GM12891 (cell line): ENCODE measurements at places on chromosomes 12 and 14.

DNA sequence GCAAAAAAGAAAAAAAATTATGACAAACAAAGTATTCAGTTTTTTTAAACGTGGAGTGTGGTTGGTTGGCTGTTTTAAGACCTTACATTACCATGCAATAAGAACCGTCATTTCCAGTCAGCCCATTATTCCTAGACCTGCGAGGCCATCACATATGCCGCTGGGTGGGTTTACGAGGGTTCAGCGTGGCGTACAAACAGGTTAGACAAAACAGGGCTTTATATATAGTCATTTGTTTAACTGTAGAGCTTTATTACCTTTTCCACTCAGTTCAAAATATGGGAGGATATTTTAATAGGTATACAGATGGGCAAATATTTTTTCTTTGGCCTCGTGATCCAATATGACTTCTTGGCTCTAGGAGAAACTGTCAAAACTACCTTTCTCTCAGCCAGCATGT, 67.2 kb downstream of the KSR2 start:
- DNase-seq = no peak

DNA sequence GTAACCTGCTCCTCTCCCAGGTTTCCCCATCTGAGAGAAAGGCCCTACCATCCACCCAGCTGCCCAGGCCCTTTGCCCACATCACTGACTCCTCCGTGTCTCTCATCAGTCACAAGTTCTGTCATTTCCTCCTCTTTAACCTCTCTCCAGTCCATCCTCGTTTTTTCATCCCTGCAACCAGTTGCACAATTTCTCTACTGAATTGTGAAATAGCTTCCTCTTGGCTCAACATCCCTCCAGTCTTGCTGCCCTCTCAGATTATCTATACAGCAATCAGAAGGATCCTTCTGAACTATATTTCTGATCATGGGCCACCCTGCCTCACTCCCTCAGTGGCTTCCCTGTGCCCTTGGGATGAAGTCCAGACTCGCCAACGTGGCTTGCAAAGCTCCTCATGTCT, 6.8 kb downstream of the FAM161B start:
- DNase-seq = no peak

DNA sequence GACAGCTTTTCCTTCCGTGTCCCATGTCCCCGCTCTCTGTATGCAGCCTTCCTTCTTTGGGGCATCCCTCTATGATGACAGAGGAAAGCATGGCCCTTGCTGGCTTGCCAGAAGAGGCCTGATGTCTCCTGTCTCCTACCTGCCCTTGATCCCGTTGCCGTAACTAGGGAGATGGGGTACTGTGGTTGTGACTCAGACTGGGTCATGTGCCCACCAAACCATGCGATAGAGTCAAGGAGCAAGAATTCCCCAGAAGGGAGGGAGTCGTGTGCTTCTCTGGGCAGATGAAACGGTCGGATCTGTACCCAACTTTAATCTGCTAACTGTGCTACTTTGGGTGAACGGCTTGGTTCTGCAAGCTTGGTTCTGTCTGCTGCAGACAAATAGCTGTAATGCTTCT, 99.1 kb upstream of the DYNC1H1 start:
- no peak for DNase-seq

DNA sequence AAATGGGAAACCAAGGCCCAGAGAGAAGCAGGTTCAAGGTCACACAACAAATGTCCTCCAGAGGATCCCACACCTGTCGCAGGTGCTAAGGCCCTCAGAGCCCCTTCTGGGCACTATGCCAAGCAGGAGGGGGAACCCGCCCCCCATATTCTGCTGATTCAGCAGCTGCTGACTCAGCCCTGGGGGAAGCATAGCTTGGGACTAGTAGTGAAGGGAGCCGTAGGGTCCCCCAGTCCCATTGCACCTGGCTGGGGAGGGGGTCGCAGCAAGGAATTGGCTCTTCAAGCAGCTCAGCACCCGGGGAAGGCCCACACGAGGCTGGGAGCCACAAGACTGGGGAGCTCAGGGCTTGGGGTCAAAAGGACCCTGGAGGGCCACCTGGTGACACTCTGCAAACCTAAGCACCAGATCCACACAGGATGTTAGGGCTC, 1.0 kb downstream of the RASAL1 start:
- no peak for DNase-seq

- no peak for DNase-seq
Observed at GRCh38 chr12:46391630-46392029, 19.1 kb upstream of the SLC38A2 start.
